ENCODE measurements at places on chromosomes 5 and 9.

GRCh38 chr9:115042781-115043509 lies 75.0 kb downstream of the TNC start:
- no peak for DNase-seq

GRCh38 chr5:166340039-166340438 lies 1951.4 kb upstream of the WWC1 start:
- no peak for DNase-seq

DNA sequence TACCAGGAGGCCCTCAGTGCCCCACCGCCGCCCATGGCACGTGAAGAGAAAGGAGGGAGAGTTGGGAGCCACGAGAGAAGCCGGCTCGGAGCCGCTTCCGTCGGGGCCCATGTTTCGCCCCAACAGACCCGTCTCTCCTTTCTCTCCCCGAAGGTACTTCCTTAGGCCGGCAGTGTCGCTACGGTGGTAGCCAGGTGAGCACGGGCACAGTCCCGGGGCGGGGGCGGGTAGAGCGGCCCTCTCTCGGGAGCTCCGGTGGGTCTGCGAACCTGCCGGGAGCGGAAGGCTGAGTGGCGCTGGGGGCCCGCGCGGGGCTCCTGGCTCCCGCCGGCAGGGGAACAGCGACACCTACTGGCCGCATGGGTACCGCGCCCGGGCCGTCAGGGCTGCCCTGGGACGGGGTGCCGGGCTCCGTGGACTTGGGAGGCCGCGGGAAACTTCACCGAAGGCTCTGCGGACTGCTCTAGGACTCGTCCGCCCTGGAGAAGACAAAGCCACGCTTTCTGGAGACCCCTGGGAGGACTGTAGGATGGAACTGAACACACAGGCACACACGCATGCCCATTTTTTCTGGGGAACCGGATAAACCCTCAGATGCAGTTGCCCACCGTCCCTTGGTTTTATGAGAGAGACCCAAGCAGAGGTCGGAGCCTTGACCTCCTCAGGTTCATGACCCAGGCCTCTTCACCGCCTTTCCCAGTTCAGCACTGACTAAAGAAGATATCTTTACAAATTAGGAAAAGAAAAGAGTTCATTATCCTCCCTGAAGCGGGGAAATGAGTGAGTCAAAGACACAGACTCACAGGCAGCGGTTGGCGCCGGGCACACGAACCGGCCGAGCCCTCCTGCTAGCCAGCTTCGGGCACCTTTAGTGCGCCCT lies 202.5 kb downstream of the MEF2C start:
- peak; percentile 72 for DNase-seq

- no peak for DNase-seq
Measured at GRCh38 chr5:75921011-75921410, 162.2 kb upstream of the SV2C start.

- DNase-seq: no peak
Measured at GRCh38 chr9:101032426-101032825, 3.9 kb downstream of the PLPPR1 start.

GRCh38 chr5:135979510-135979909 lies 24.7 kb upstream of the LECT2 start:
- no peak for DNase-seq

DNA sequence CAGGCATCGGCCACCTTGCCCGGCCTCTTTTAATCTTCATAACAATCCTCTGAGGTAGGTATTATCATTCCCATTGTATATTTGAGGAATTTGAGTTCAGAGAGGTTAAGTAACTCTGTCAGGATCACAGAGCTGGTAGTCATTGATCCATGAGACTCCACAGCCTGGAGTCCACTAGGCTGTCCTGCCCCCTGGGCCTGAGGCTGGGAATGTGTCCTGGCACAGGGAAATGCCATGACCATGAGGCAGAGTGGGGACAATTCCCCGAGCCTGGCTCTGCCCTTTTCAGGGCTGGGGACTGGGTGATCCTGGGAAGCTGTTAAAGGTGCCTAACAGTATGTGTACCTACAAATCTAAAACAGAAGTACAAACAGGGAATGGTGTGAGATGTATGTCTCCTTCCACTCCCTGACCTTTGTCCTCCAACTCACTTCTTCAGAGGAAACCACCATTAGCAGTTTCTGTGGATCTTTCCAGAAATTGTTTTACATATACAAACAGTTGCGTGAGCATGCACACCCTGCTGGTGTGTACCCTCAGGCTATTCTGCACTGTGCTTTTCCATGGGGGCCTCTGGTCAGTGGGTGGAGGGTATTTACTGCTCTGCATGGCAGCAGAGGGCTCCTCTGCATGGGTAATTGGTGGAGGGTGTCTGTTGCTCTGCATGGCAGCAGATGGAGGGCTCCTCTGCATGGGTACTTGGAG lies 53.8 kb downstream of the NDST1 start:
- DNase-seq: no peak

GRCh38 chr9:136353757-136354488 lies 9.6 kb downstream of the DNLZ start:
- DNase-seq: no peak

DNA sequence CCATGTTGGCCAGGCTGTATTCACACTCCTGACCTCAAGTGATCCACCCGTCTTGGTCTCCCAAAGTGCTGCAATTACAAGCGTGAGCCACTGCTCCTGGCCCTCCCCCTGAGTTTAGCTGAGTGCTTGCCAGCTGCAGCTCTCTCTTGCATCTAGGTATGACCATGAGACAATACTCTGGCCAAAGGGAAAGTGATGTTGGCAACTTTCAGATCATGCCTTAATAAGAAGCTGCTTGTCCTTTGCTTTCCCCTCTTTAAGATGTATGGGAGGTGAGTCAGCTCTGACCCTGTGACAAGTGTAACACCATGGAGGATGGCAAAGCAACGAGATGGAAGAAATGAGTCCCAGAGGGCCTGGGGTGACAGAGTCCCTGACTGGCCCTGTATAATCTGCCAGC lies 18.7 kb upstream of the DCAF12 start:
- no peak for DNase-seq

- no peak for DNase-seq
Measured at GRCh38 chr9:124899845-124900244, 37.9 kb downstream of the ARPC5L start.
